ENCODE measurements at places on chromosomes 7 and 10. TPM values are rescaled to one million over a fixed set of nuclear protein-coding genes. Genes with fewer than 3 reads are reported as not detected.

- H3K4me3 ChIP-seq: no peak overlapping the region
- H3K27me3 ChIP-seq: no peaks in the 10 kb centered on the region
- H3K36me3 ChIP-seq: no peaks in the 10 kb centered on the region
- no peak overlapping the region for H3K27ac ChIP-seq
Measured at GRCh38 chr10:49736564-49737113, 25.5 kb downstream of the OGDHL start.

The SPDYE9 gene
- not detected for total RNA-seq

DNA sequence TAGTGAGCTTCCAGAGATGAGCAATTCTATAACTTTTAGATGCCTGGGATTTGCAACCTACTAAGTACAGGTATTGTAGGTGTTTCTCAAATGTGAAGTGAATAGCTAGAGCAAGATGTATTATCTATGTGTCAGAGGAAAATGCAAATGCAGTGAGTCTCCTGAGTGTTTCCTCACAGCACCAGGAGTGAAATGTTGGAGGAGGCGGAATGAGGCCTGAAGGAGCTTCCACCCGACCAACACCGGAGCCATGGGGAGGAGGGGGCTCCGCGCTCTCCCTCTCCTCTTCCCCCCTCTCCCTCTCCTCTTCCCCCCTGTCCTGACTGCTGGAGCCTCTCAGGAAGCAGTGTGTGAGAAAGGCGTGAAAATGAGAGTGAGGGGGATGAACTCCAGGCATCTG lies 79.9 kb upstream of the RNF32 start:
- no peak overlapping the region for H3K27ac ChIP-seq
- DNase-seq: no peak
- H3K36me3 ChIP-seq: peaks cover 2% of the 10 kb centered on the region
- no peak overlapping the region for H3K4me3 ChIP-seq
- peaks cover 14% of the 10 kb centered on the region for H3K27me3 ChIP-seq

The CPXM2 gene
- total RNA-seq: not detected

GRCh38 chr7:116512520-116513188 lies 12.2 kb upstream of the CAV1 start:
- peaks cover 7% of the 10 kb centered on the region for H3K4me1 ChIP-seq
- DNase-seq: no peak
- H3K4me3 ChIP-seq: no peak overlapping the region
- H3K36me3 ChIP-seq: no peaks in the 10 kb centered on the region
- peaks cover 33% of the 10 kb centered on the region for H3K27me3 ChIP-seq
- H3K27ac ChIP-seq: no peak overlapping the region

GRCh38 chr10:90167174-90168064 lies 466.0 kb downstream of the KIF20B start:
- no peaks in the 10 kb centered on the region for H3K36me3 ChIP-seq
- DNase-seq: no peak
- H3K4me3 ChIP-seq: no peak overlapping the region

DNA sequence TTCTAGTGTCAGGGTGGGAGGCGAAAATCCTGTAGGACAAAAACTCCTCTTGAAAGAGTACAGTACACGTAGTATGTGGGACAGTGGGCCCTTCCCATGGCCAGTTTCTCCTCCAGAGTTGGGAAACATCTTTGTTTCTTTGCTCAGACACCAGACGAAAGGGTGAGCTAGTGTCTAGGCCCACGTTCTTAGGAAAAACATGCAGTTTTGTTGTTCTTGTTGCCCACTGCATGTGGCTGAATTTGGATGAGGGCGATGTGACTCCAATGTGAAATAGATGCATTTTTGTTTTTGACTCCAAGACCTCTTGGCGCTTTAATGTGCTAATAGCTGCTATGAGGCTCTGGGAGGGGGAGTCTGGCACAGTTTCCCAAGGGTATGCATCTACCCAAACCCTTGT lies 100.8 kb downstream of the ATXN7L1 start:
- no peak overlapping the region for H3K4me3 ChIP-seq
- H3K27me3 ChIP-seq: no peaks in the 10 kb centered on the region
- no peak for DNase-seq
- no peak overlapping the region for H3K27ac ChIP-seq
- H3K4me1 ChIP-seq: no peaks in the 10 kb centered on the region
